ENCODE measurements at places on chromosomes 16 and 17.

DNA sequence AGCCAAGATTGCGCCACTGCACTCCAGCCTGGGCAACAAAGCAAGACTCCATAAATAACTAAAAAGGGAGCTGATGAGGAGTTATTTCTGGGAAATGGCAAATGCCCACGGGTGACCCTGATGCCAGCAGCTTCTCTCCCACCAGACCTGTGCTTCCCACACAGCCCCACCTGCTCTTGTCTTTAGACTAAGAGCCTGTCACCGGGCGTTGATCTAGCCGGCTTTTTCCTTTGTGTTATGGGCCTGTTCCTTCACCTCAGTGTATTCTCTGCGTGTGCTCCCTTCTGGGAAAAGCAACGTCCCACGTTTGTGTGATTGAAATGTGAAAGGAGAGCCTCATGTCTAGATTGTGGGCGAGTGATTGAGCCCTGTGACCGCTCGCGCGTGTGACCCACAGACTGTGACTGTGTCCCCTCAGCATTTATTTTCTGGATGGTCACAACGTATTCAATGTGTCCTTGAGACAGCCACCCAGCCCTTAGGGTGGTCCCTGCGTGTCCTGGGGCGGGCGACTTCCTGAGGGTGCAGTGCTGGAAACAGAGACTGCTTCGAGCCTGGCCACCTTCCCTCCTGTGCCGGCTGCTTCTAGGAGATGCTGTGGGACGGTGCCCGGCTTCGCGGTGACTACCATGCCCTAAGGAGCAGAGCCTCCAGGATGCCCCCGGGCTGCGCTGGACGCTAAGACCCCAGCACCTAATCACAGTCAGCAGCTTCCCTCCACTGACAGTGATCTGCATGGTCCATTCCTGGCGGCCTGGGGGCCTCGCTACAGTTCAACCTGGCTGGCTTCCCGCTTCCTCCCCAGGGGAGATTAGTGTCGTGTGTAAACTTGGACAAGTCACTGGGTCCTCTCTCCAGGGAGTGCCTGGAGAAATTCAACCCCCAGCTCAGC is 7.8 kb upstream of the RNPS1 start:
- no peak for DNase-seq

DNA sequence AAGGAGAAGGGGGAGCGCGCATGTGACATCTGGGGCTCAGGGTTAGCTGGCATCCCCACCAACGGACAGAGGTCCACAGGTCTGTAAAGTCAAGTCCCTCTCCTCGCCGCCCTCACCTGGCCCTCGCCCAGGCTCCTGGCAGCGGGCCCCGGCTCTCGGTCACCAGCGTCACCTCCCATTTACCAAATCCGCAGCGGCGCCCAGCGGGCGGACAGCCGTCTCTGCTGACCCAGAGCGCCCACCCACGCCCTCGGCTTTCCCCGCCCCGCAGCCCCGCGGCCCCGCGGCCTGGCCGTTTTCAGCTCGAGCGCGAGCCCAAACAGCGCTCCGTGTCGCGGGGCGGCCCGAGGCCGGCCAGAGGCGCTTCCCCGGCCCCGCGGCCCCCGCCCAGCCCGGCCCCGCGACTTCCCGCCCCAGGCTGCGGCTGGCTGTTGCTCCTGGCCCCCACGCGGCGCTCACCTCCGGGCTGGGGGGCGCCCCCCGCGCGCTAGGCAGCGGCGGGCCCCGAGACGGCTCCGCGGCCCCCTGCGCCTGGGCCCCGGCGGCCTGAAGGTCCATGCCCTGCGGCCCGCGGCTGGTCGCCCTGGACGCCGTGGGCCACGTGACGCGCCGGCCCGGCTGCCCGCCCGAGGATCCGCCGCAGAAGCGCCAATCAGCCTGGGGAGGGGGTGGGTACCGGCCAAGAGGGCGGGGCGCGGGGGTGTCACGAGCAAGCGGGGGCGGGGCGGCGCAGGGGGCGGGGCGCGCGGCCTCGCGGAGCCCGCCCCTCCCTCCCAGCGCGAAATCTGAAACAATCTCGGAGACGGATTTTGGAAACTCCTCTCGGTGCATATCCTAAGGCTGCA is at the start of gene COPRS:
Gene COPRS, minus strand, starts transcription at position 603 of the 845 bp plus-strand sequence. Its CDS starts 45 bp downstream, at position 558.
- peak; percentile 81 for DNase-seq

DNA sequence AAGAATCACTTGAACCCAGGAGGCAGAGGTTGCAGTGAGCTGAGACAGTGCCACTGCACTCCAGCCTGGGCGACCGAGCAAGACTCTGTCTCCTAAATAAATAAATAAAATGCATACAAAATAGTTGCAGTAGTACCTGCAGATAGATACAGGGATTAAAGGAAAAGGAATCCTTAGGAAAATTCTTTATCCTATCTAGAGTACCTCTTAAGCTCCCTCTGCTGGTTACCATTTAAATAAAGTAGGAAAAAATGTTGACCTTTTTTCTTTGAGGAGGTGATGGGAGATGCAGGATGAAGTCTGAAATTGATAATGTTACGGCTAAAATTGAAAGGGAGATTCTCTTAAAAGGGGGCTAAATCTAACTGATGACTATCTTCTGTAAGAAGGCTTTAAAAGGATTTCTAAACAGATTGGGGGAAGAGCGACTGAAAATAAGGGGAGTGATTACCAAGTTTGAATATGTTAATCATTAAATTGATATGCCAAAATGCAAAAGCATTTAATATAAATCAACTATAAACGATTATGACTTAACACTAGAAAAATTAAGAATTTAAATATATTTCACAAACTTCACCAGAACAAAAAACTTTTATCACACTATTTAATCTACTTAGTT is 29.4 kb downstream of the C16orf87 start:
- DNase-seq: peak; percentile 32

GRCh38 chr16:18018376-18018775 is 318.2 kb downstream of the NPIPA8 start:
- no peak for DNase-seq

GRCh38 chr16:79212114-79212791 is 388.3 kb downstream of the MAF start:
- DNase-seq: no peak

- DNase-seq: peak; percentile 99
Measured at GRCh38 chr17:75784473-75785015, at the start of gene UNK. Gene UNK (plus strand): TSS chr17:75784806. CDS start chr17:75784881, 75 bp downstream.

- no peak for DNase-seq
Measured at GRCh38 chr17:36089888-36090836, at the start of gene CCL3. Gene CCL3 (minus strand): TSS chr17:36090143. CDS start chr17:36090058, 85 bp downstream.

- DNase-seq: no peak
Measured at GRCh38 chr16:23274968-23275367, 27.1 kb upstream of the SCNN1B start.

DNA sequence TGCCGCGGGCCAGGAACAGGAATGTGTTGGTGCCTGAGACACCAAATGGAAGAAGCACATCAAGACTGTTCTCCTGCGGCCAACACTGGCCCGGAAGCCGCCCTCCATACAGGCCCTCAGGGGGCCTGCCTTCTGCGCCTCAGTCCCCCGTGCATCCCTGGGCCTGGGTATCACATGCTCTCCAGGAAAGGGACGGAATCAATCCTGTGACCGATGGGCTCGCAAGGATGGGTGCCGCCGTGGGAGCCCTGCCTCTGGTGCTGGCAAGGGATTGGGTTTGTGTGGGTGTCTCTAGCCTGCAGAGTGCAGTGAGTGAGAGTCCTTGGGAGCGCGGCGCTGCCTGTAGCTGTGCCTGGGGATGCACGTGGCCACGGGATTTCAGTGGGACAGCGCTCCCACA is 19.4 kb downstream of the CIBAR2 start:
- no peak for DNase-seq

DNA sequence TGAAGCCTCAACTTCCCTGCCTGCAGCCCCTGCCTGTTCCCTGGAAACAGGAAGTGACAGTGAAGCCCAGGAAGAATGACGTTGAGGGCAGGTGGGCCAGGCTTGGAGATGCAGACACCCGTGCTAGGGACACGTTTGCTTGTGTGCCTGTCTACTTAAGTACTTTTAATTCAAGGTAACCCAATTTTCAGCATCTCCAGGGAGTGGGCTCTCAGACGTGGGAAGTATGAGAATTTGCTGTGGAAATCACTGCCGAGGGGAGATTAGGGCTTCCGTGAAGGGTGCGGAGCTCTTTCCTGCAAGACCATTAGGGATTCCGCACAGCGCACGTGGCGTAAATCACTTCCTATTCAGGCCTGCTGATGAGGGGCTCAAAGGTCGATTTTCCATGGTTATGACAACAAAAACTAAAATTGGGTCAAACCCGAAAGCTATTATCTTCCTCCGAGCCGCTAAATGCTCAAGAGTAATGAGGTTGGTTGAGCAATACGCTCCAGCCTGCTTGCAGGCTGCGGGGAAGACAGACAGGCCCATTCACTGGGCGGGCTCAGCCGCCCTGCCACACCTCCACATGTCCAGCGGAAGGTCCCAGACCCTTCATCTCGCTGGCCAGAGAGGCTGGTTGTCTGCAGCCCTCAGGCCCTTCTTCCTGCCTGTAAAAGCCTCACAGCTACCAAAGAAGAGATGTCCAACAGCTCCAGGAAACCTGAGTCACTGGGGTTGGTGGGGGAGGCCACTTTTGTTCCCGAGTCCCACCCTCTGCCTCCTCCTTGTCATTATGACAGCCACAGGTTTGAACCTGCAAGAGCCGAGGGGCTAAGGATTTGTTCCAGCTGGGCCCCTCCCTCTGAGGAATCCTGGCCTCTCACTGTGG is 109.9 kb downstream of the RBFOX3 start:
- DNase-seq: no peak

DNA sequence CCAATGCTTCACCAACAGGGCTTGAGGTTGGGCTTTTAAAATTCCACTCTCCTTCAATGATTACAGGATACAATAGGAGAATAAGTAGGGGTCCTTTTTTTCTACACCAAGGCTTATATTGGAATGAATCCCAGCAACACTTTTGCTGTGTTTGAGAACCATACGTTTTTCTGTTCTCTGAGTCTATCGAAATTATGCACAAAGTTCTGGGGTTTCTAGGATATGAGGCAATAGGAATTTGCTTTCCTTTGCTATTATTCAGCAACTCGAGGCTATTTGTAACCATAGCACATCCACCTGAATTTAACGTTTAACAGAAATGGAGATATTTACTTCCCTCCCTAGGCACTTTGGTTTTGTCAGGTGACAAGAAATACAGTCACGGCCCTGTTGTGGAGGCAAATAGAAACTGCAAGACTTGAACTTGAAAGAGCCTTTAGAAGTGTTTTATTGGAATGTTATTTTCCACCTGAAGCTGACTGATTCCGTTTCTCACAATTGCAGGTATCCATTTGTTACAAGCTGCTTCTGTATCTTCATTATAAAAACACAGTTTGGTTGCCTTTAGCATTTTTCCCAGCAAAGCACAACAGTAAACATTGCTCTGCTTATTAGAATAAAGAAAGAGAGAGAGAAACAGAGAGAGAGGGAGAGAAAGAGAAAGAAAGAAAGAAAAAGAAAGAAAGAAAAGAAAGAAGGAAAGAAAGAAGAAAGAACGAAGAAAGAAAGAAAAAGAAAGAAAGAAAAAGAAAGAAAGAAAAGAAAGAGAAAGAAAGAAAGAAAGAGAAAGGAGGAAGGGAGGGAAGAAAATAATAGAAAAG is 109.6 kb downstream of the HS3ST3A1 start:
- no peak for DNase-seq

- no peak for DNase-seq
Measured at GRCh38 chr17:12457493-12457892, 208.2 kb upstream of the MYOCD start.

- DNase-seq: peak; percentile 74
Measured at GRCh38 chr17:79777120-79777893, 641 bp upstream of the CBX2 start.

GRCh38 chr16:66402166-66402565 is 24.9 kb upstream of the BEAN1 start:
- no peak for DNase-seq

DNA sequence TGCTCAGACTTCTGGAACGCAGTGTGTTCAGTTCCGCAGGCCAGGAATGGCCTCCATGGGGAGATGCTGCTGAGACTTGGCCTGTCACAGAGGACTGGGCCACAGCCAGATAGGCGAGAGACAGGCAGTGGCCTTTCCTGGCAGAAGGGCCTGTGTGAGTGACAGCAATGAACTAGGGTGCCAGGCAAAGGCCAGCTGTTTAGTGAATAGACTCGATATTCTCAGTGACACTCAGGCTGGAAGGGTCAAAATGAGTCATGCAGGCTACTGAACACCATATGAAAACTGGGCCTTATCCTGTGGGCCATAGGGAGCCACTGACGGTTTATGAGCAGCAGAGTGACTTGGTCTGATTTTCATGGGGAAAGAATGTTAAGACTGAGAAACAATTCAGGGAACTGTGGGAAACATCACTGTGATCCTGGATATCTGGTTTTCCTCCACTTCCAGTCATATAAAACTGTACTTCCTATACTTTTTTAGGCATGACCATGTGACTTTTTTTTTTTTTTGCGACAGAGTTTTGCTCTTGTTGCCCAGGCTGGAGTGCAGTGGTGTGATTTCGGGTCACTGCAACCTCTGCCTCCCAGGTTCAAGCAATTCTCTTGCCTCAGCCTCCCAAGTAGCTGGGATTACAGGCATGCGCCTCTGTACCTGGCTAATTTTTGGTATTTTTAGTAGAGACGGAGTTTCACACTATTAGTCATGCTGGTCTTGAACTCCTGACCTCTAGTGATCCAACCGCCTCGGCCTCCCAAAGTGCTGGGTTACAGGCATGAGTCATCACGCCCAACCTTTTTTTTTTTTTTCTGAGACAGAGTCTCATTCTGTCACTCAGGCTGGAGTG is 5.2 kb upstream of the NUBP1 start:
- DNase-seq: peak; percentile 53

GRCh38 chr17:66491665-66492064 is 189.3 kb downstream of the PRKCA start:
- DNase-seq: no peak

DNA sequence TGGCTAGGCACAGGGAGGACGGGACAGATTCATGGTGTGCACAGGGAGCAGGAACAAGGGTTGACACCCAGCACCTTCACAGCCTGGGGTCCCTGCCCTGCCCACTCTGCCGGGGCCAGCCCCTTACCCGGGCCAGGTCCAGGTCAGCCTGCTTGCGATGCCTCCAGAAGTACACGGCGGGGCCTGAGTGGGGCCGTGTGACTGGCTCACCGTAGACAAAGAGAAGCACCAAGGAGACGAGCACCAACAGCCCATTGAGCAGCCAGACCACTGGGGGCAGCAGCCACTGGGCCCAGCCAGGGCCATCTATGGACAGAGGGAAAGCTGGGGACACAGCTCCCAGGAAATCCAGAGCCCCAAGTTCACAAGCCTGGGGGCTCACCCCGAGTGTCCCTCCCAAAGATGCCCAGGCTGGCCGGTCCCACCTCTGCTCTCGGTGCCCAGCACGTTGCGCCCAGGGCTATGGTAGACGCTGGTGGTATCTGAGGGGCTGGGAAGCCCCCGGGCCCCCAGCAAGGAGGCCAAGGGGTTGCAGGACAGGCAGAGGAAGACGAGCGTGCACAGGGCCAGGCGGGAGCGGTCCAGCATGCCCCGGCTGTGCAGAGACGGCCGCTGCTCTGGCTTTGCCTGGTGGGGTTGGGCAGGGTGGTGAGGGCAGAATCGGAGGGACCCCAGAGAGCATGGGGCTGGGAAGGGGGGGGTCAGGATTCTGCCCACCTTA is 19.8 kb downstream of the SREBF1 start:
- no peak for DNase-seq

DNA sequence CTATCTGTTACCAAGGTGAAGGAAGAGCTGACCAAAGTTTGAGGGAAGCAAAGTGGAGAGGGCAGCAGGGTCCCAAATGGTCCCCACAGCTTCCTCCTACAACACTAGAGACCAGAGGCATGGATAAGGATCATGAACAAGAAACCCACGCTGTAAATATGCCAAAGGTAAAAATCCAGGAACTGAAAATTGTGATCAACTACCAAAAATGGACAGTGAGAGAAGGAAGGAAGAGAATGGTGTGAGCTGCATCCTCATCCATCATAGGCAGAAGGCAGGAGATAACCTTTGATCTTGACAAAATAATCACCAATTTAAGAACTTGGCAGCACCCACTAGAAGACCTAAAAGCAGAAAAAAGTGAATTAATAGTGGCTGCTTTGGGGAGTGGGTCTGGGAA is 66.2 kb downstream of the CYTH1 start:
- no peak for DNase-seq
